ENCODE measurements at places on chromosomes 1 and 21.

- DNase-seq = no peak
Measured at GRCh38 chr1:151853411-151853943, at the start of gene THEM5. Gene THEM5, minus strand, starts transcription at chr1:151853712. Its CDS starts 147 bp downstream, at chr1:151853565.

- DNase-seq = peak; percentile 17
Measured at GRCh38 chr1:91440847-91441246, 36.2 kb upstream of the HFM1 start.

DNA sequence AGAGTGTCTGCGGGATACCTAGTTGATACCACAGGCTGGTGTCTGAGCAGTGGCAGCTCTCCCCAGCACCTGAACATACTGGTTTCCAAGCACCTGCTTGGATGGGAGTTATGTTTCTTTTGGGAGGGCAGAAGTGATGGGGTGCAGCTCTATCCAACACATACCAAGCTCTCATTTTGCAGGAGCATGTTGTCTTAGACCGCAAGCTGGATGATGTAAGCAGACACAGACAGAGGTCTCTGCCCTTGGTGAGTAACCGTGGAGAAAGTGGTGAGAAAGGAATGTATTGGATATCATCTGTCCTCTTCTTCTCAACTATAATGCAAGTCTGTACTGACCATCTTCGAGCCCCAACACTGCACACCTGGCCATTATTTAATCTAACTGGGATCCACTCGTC, 37.4 kb downstream of the ZNF496 start:
- DNase-seq = peak; percentile 89

GRCh38 chr1:156684227-156684782, 7.1 kb upstream of the NES start:
- peak; percentile 75 for DNase-seq

DNA sequence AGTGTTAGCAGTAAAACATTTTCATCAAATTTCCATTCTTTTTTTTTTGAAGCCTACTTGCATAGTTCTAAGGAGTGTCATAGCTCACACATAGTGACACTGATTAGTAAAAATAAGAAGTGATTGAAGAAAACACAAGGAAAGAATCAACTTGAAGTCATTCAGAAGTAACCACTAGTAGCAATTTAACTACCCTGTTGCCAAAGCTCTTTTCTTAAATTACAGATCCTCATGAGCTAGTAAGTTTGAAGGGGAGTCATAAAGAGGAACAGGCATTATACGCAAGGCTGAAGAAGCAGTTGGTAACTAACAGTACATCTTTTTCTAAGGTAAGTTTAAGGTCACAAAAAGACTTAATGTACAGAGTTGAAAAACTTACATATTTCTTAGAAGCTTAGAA, 332.2 kb downstream of the CHRM3 start:
- no peak for DNase-seq

- no peak for DNase-seq
Measured at GRCh38 chr21:44970766-44971671, 31.2 kb downstream of the SLX9 start.

DNA sequence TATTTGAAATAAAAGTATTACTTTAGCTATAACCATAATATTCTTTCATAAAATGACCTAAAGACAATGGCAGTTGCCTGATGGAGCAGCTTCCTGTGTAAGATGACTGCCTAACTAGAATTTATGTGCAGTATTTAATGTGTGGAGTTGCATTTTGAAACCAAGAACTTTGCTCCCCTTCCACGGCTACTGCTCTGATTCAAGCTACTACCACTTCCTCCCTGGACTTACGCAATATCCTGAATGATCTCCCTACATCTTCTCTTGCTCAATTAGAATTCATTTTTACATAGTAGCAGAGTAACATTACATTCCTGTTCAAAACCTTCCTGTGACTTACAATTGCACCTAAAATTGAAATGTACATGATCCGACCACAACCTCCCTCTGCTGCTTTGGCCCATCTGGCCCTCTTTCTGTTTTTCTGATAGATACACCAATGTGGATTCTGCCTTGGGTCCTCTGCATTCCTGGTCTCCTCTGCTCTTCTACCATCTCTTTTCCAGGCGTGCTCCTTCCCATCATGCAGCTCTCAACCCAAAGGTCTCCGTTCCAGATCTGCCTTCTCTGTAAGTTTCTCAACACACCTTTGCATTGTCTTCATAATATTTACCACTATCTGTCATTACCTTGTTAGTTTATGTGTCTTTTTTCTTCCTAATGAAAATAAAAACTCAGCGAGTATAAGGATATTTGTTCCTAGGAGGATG, 47.4 kb upstream of the USP25 start:
- peak; percentile 92 for DNase-seq

- no peak for DNase-seq
Measured at GRCh38 chr1:30189818-30190500, 533.4 kb downstream of the MATN1 start.

- DNase-seq = no peak
Measured at GRCh38 chr1:159857889-159858288, 4.6 kb downstream of the VSIG8 start.

All from iris pigment epithelial cell (primary cell).